ENCODE measurements at places on chromosomes 4 and X.

GRCh38 chr4:186746581-186746980 lies 22.9 kb upstream of the FAT1 start:
- DNase-seq, result no peak

- DNase-seq, result no peak
Observed at GRCh38 chrX:30657196-30658161, 4.3 kb downstream of the GK start.

DNA sequence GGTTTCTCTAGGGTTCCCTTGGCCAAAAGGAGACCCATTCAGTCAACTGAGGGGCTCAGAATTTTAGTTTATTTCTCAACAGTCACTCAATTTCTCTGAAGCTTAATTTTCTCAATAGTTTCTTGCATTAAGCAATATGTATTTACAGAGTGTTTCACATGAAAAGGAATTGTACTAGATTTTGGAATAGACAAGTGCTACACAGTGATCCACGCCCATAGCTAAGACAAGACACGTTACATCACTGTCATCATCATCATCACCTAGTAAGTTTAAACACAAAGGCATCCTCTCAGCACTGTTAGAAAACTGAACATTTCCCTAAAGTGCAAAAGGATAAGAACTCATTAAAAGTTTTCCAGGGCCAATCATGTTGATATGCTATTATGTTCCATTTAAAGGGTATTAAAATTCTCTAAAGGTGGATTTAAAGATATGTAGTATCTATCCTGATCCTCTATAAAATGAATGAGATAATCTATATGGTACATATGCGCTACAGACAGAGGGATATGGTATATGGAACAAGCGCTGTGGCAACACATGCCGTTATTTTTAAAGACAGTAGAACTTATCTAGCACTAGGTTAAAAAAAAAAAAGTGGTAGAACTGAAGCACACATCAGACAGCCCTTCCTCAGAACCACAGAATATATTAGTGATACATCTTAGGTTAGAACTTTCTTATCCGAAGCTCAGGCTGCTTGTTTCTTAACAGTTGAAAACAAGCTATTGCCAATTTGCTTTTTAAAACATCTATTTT lies 12.1 kb downstream of the PPA2 start:
- DNase-seq, result no peak

- peak; percentile 38 for DNase-seq
Observed at GRCh38 chr4:20126906-20127305, 124.8 kb upstream of the SLIT2 start.

DNA sequence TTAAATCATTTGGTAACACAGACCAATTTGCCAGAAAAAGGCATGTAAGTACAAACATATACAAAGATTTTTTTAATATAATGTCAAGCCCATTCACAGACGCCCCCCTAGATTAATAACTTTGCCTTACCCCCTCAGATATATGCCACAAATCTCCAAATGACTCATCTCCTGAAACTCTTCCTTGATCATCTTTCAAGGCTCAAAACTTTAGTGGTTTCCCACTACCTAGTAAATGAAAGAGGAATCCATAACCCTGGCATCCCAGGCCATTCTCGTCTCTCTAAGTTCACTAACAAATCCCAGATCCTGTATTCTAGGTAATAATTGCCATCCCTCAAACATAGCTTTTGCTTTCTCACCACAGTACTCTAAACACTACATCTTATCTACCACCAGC lies 61.9 kb downstream of the PRSS12 start:
- no peak for DNase-seq

GRCh38 chr4:55866290-55866907 lies 13.0 kb downstream of the EXOC1 start:
- peak; percentile 78 for DNase-seq

GRCh38 chr4:5206016-5206790 lies 154.9 kb downstream of the STK32B start:
- peak; percentile 83 for DNase-seq

GRCh38 chrX:140157611-140158010 lies 192.3 kb upstream of the CXorf66 start:
- no peak for DNase-seq

- no peak for DNase-seq
Observed at GRCh38 chrX:18981124-18981807, 2.6 kb downstream of the PHKA2 start.

GRCh38 chr4:146340798-146341197 lies 126.5 kb downstream of the REELD1 start:
- DNase-seq, result no peak

DNA sequence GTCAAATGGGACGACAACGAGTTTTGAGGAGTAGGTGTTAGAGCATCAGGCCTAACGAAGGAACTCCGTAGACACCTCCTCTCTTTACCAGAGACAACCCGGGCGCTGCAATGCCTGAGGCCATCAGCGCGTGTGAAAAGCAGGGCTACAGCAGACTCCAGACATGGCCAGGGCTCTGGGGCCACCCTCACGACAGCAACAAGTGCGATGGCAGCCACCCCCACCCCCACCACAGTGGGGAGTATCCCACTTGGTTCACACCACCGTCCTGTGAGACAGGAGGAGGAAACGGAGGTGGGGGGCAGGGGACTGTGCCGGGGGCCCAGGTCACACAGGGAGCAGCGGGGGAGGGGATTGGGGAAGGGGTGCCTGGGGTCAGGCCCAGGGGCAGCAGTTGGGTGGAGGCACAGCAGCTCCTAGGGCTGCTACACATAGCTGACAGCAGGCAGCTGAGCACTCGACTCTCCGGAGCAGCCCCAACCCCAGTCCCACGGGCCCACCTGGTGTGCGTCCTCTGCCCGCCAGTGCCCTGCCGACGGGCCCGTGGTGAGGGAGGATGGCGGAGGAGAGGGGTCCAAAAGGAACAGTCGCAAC lies 8.5 kb downstream of the LRPAP1 start:
- DNase-seq, result no peak

DNA sequence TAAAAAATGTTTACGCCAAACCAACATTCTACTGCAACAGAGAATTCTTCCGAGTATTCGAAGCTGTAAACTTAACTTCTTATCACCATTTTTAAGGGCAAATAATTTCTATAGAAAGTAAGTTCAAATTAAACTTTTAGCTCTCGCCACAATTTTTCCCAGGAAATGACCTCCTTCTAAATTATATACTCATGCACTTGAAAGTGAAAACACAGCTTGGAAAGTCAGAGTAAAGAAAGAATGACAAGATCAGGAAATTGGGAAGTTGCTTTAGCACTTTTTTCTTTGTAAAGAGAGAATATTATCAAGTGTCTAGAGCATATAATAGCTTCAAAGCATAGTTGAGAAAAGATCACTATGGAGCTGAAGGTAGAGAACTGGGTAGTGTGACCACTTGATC lies 1.2 kb downstream of the CYBB start:
- no peak for DNase-seq

GRCh38 chrX:107601326-107601725 lies 27.0 kb upstream of the PRPS1 start:
- no peak for DNase-seq

GRCh38 chr4:151331276-151332042 lies 6.1 kb upstream of the SH3D19 start:
- DNase-seq, result no peak

DNA sequence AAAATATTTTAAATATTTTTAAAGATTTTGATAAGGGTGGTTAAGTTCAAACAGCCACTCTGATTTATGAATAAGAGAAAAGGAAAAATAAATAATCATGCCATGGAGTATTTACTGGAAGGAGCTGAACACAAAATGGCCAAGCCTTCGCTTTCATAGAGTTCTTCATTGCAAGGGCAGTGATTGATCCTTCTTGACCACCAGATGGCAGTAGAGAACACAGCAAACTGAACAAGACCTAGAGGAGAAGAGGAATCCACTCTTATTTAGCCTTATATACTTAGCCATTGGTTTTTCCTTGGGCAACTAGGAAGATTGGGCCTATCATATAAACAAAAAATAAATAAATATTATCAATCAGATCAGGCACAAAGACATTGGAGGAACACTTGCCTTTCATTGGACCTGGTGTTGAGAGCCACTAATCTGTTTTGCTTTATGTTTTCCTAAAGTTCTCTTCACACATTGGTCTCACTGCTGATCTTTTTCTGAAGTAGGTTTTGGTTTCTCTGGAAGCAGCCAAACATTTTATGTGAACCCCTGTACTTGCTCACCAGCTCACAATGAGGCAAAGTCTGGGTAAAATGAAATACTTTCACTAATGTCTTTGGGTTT lies 58.1 kb upstream of the PARM1 start:
- DNase-seq, result peak; percentile 4

- no peak for DNase-seq
Observed at GRCh38 chr4:8189551-8190466, 9.3 kb upstream of the SH3TC1 start.

DNA sequence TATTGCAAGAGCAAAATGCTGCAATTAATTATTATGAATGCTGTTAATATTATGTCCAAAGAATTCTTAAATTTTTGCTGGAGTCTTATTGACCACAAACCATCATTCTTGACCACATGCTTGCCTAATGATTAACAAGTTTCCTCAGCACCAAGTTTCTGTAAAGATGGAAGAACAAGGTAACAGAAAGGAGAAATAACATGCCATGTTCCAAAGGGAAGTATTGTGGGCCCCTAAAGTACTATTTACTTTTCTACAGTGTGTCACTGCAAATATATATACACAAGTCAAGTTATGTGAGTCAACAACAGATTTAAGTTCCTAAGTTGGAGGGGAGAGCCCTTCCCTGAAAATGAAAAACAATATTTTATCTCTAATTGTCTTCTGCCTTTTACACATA lies 20.6 kb downstream of the FAM47E start:
- DNase-seq, result no peak

DNA sequence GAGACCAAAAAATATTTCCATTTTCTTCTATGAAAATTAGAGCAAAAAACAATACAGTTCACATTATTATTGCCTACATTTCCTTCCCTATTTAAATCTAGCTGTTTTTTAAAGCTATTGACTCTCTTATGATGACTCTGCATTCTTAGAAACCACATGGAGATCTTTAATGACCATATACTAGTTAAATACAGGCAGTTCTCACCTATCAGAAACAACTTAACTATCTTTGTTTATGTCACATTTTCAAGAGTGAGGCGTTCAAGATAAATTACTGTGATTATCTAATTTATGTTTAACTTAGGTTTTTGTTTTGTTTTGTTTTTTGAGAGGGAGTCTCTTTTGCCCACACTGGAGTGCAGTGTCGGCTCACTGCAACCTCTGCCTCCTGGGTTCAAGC lies 3.0 kb downstream of the CISD2 start:
- DNase-seq, result no peak

- DNase-seq, result no peak
Observed at GRCh38 chr4:189785257-189785656, 155.4 kb upstream of the FRG1 start.

DNA sequence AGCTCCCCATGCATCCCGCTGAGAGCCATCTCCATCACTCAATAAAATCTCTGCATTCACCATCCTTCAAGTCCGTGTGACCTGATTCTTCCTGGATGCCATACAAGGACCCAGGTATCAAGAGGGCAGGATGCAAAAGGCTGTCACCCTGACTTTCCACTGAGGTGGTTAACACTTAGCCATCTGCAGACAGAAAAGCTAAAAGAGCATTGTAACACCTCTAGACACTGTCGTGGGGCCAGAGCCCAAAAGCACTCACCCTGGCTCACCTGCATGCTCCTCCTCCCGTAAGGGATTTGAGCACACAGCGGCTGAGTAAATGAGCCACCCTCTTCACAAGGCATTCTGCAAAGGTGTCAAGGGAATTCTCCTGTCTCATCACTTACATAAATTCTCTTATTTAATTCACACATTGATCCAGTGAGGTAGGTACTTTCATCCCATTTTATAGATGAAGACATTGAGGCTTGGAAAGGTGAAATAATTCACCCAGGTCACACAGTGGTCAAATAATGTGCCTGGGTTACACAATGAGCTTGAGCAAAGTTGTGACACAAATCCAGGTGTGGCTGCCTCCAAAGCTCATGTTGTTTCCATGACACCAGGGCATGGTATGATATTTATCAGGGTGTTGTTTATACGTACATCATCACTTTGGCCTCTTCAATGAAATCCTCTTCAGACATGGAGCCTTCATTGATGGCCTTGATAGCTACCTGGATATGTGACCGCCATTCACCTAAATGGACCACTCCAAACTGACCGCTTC lies 48.0 kb downstream of the TXK start:
- no peak for DNase-seq

DNA sequence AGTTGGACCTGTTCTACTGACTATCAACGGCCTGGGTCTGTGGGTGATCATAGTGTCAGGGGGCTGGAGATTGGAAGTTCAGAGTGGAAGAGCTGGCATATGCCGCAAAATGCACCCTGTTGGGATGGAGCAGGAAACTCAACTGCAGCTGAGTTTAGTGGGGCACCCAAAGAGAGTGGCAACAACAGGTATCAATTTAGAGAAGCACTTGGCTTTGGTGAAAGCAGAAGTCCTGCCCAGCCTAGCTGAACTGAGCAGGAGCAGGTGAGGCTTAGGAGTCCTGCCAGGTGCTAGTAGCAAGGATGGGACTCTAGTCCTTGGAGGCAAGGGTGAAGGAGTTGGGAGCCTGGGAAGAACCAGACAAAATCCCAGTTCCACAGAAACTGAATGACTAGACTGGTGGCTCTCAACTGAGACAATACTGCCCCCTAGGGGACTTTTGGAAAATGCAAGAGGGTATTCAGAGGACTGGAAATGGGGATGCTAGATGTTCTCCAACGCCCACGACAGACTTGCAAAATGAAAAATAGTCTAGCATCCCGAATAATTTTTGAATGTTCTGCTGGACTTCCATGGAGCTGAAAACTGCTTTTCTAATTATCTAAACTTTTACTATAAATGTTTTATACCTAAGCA lies 49.4 kb downstream of the RTL9 start:
- no peak for DNase-seq

GRCh38 chr4:20883231-20883630 lies 183.0 kb downstream of the PACRGL start:
- no peak for DNase-seq

GRCh38 chrX:9171841-9172463 lies 138.0 kb upstream of the FAM9B start:
- DNase-seq, result peak; percentile 25

- no peak for DNase-seq
Observed at GRCh38 chr4:93317561-93317960, 511.0 kb upstream of the ATOH1 start.

DNA sequence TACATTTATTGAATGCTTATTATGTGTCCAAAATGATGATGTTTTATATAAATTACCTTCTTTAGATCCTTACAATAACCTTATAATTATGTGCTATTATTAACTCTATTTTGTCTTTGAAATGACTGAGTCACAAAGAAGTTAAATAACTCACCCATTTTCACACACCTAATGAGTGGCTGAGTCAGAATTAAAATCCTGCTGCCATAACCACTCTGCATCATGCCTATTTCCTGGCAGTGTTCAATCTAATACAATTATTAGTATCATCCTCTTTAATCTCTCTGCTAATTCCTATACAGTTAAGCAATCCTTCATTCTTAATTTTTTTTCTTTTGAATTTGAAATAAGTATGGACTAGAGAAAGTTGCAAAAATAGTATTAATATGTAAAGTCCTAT lies 342.9 kb downstream of the CFAP299 start:
- DNase-seq, result no peak

GRCh38 chrX:114058988-114059418 lies 524.9 kb upstream of the HTR2C start:
- DNase-seq, result no peak

- no peak for DNase-seq
Observed at GRCh38 chrX:45731448-45731847, 530.8 kb upstream of the DIPK2B start.

- DNase-seq, result no peak
Observed at GRCh38 chr4:188432328-188432727, 293.1 kb downstream of the TRIML1 start.

- DNase-seq, result no peak
Observed at GRCh38 chr4:39814403-39815185, 116.7 kb downstream of the UBE2K start.

- DNase-seq, result no peak
Observed at GRCh38 chr4:174189392-174190015, 94.0 kb downstream of the FBXO8 start.
